NCI-H146 (cell line): ENCODE measurements at places on chromosomes 7 and 10.

DNA sequence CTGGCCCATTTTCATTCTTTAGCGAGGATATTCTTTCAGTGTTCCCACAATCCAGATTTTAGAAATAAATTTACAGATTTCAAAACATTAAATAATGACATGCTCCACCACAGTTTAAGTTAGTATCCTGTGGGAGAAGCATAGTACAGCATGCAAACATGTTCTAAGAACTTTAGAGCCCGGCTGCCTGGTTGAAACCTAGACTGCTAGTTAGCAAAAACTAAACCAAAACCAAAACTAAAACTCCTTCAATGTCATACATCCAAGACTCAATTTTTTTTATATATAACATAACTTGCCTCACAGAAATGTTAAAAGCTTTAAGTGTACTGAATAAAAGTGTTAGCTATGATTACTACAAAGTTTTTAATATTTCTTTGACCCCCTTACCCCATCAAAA is 17.0 kb downstream of the TRA2A start:
- DNase-seq, result no peak

GRCh38 chr7:84820481-84820880 is 366.4 kb downstream of the SEMA3D start:
- DNase-seq, result no peak

- peak; percentile 44 for DNase-seq
Measured at GRCh38 chr10:12644380-12645144, 295.2 kb downstream of the CAMK1D start.

- DNase-seq, result no peak
Measured at GRCh38 chr10:116270771-116271592, 2.0 kb downstream of the GFRA1 start.

DNA sequence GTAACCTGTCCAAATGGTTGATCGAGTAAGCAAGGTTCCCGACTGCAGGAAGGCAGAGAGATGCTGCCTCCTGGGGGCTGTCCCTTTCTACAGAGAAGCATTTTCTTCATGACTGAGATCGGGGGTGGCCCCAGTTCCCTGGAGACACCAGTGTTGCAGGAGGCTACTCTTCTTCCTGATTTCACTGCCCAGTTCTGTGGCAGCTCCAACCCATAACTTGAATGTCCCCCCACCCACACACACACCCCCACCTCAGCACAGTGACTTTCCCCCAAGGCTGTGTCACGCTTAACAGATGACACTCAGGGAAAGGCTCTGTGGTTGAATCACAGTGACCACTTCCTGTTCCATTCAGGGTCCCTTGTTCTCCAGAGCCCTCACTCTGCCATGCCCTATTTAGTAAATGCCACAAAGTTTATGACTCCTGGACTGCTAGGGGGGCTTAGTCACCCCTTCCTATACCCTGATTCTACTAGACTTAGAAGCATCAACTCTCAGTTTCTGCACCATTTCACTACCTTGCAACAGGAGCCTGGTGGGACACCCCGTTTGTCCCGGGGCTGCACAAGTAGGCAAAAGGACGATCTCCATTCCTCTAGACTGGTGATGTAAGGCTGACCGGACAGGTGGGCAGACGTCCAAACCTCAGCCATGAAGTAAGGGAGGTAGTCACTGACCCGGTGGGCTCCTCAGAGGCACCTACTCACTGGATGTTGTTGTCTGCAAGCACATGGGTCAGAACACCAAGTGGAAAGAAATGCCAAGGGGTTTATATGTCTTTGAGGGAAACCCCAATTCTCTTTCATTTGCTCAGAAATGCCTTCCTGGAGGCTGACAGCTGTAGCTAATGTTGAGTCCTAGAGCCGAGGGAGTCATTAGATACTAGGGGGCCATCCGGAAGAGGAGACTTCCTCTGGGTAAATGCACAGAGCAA is 31.3 kb upstream of the SMC3 start:
- DNase-seq, result no peak

- no peak for DNase-seq
Measured at GRCh38 chr7:41984888-41985287, 252.1 kb downstream of the GLI3 start.

GRCh38 chr10:29437871-29438270 is 149.0 kb downstream of the LYZL1 start:
- no peak for DNase-seq

DNA sequence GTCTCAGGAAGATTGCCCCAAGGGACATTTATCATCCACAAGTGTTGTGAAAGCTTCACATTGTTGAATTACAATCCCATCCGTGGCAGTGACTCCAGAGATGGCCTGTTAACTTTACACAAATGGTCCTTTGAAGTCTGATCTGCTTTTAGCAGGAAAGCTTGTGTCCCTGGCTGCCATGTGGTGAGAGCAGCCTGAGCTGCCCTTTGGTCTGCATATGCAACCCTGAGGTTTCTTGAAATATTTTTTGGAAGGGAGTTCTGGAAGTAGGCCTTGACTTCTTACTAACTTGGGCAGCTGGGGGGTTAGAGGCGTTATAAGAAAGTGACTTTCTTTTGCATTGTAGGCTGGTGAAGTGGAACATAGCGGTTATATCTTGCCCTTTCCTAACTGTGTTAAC is 41.3 kb upstream of the FAM180A start:
- DNase-seq, result no peak

- no peak for DNase-seq
Measured at GRCh38 chr7:155804897-155805825, 7.1 kb downstream of the SHH start.

DNA sequence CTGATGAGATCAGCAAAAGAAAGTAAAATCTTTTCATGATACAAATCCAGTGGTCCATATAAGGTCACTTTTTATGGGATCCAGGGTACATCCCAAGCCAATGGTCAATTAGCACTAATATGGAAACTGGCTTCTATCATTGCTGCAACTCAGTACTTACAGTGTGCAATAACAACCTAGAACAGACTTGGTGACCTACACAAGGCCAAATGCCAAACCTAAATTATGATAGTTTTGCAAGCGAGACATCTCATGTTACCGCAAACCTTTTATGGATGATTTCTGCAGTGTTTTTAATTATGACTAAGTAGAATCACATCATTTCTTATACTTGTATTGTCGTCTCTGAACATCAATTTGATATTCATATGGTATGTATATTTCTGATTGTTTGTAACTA is 583.5 kb upstream of the SEMA3D start:
- DNase-seq, result no peak

- no peak for DNase-seq
Measured at GRCh38 chr7:156223935-156224832, 411.9 kb upstream of the SHH start.

DNA sequence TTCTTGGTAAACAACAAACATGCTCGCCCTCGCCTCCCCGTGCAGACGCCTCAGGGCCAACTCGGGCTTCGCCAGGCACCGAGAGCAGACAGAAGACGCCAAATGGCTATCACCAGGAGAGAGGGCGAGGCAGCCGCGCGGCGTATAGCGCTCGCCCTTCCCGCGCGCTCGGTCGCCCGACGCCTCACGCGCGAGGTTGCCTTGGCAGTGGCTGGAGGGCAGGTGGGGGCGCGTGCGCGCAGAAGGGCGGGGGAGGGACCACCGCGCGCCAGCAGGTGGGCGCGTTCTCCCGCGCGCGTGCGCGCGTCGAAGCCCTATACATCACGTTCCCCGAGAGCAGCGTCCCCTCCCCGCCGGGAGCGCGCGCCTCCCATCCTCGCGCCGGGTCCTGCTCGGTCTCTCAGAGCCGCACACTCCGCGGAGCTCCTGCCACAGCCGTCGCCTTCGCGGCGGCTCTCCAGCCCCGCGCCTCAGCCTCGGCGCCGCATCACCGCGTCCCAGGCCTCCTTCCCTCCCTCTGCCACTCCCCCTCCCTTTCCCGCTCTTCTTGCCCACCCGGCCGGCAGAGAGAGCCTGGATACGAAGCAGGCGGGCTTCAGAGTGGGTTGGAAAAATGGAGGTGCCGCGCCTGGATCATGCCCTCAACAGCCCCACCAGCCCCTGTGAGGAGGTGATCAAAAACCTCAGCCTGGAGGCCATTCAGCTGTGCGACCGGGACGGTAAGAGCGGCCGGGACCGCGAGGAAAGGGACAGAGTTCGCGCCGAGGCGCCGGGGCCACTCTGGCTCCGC is at the start of gene PHYHIPL:
PHYHIPL (plus strand) TSS at position 403 of the 790 bp plus-strand sequence; CDS start at position 614, 211 bp downstream.
- peak; percentile 91 for DNase-seq

GRCh38 chr10:48671914-48672595 is 12.6 kb upstream of the WDFY4 start:
- no peak for DNase-seq

DNA sequence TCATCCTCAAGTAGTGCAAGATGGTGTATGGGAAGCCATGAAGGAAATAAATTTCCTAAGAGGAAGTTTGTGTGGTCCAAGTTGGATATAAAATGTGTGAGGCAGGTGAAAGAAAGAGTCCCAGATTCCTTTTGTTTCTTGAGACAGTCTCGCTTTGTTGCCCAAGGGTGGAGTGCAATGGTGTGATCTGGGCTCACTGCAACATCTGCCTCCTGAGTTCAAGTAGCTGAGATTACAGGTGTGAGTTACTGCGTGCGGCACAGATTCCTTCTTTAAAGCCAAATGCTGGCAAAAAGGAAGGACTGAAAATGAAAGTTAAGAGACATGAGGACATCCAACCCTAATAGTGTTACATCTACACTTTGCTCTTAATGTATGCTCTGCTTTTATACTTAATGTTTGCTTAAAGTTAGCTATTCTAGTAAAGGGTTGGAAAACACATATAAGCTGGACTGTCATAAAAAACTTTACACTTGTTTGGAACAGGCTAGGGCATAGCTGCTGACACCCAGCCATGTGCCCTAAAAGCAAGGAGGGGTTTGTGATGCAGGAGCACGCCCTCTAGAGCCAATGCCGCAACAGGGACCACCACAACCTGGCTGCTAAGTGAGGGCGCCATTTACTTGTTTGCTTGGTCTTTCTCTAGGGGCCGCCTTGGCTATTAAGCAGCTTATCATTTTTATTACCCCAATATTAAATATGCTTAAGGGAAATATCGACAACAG is 34.5 kb downstream of the CLEC2L start:
- DNase-seq, result no peak

DNA sequence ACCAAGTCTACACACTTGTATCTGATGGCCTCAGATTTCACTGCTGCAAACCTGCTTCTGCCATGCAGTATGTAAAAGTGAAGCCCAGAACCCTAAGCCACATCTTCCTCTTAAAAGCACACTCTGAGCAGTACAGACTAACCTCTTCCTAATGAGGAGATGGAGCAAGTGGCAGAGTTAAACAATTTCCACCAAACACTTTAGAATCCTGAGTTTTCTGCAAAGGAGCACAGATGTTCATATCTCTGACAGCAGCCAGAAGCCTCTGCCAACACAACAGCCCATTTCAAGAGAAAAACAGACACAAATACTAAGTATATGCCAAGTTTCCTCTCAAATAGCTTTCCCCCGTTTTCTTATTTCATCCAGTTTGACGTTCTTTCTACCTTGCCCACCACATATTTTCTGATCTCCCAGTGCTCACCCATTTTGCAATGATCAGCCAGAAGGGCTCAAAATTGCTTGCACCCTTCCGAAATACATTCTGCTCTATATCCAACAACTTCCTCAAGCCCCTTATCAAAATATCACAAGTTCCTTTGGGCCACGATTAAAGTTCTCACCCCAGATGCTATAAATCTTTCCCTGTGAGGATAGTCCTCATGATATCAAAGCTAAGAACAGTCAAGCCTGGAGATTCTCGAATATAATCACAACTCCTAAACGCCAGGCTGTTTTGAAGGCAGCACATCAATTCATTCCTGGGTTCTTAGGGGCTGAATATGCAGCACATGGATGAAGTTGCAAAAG is 27.5 kb downstream of the ELMO1 start:
- DNase-seq, result no peak

- DNase-seq, result no peak
Measured at GRCh38 chr7:149431486-149432120, 29.3 kb downstream of the ZNF777 start.

DNA sequence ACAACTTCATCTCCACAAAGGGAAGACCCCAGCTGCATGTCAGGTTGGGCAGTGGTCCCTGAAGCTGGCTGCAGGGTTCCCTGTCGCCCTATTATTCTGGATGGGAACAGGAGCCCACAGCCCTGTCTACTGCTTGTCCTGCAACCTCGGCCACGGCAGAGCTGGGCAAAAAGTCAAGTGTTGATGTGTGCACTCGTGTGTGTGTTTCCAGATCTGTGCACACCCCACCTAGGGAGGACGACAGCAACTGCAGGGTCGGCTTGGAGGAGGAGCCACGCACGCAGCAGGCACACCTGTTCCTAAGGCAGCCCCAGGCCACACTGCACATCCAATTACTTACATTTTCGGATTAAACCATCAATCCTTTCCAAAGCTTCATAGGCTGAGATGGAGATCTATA is 23.6 kb downstream of the PITRM1 start:
- DNase-seq, result no peak

GRCh38 chr7:121328508-121329190 is at the start of gene WNT16:
WNT16 (plus strand) TSS chr7:121329000; CDS start chr7:121329293, 293 bp downstream.
- DNase-seq, result no peak

GRCh38 chr7:138924501-138925225 is 56.5 kb downstream of the KIAA1549 start:
- no peak for DNase-seq

DNA sequence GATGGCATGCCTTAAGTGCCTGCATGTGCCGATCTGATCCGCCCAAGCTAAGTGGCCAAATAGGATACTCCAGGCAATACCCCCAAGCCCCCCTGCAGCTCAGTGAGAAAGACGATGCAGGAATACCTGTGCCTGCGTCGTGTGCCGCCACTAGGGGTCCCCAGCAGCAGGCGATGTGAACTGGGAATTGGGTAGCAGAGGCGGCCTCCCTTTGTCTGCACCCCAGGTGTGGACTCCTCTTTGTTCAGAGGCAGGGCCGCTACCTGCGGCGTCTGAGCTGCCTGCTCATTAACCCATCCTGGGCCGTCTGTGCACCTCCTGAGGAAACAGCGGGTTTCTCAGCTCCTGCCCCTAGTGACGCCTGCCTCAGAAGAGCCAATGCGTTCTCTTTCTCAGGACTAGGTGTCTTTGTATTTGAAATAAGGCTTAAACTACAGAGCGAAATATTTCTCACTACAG is 4.8 kb upstream of the CHN2 start:
- DNase-seq, result peak; percentile 97

GRCh38 chr7:108723381-108723814 is 153.7 kb downstream of the DNAJB9 start:
- DNase-seq, result no peak

GRCh38 chr7:73623798-73624668 is at the start of gene MLXIPL:
MLXIPL (minus strand) TSS chr7:73624522; CDS start chr7:73624492, 30 bp downstream.
- peak; percentile 94 for DNase-seq

DNA sequence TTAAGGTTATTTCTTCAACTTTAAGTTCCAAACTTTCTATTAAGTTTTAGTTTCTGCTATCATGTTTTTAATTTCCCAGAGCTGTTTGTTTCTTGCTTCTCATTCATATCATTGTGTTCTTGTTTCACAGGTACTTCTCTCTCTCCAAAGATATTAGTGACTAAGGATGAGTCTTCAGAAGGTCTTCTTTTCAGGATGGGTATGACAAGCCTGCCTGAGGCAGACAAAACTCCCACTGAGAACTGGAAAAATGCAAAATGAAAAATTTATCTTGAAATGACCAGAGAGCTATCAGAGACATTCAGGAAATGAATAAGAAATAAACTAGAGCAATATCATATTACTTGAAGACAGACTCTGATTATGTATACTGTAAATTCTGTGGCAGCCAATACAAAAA is 110.8 kb upstream of the EGFR start:
- no peak for DNase-seq
